CD4-positive, CD25-positive, alpha-beta regulatory T cell (primary cell): ENCODE measurements at places on chromosomes 13 and 19. TPM values are rescaled to one million over a fixed set of nuclear protein-coding genes. Genes with fewer than 3 reads are reported as not detected.
A peak's percentile ranks its signal among the peaks of the same experiment; 100 is the strongest.

DNA sequence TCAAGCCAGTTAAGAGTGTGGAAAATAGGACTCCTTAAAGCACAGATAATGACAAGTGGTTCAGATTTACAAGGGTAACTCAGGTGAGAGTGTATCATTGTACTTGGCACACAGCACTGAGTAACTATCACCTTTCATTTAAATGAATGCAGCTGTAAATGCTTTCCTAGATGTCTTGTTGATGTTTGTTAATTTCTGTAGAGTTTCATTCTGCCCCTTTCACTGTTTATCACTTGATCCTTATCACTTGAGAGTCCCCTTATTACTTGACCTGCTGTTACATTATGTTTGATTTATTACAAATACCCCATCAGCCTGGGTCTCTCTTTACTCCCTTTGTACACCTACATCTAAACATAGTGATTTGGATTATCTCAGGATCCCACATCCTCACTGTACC lies 38.1 kb upstream of the ZNF527 start:
- H3K27me3 ChIP-seq: no peaks in the 10 kb centered on the region
- peaks cover 22% of the 10 kb centered on the region for H3K4me1 ChIP-seq
- no peak overlapping the region for H3K4me3 ChIP-seq
- no peak for DNase-seq
- H3K36me3 ChIP-seq: peaks cover 14% of the 10 kb centered on the region
- no peak overlapping the region for H3K27ac ChIP-seq

The ZNF66 gene
- 7.4 TPM for total RNA-seq

- H3K27ac ChIP-seq: peak overlapping the region; percentile 96
- H3K27me3 ChIP-seq: no peaks in the 10 kb centered on the region
- H3K4me3 ChIP-seq: no peak overlapping the region
- DNase-seq: no peak
- H3K4me1 ChIP-seq: peaks cover 58% of the 10 kb centered on the region
Measured at GRCh38 chr19:1066251-1066747, 668 bp upstream of the ARHGAP45 start.

The RNF113B gene
- not detected for total RNA-seq

The ZNF880 gene
- total RNA-seq: 17.9 TPM

DNA sequence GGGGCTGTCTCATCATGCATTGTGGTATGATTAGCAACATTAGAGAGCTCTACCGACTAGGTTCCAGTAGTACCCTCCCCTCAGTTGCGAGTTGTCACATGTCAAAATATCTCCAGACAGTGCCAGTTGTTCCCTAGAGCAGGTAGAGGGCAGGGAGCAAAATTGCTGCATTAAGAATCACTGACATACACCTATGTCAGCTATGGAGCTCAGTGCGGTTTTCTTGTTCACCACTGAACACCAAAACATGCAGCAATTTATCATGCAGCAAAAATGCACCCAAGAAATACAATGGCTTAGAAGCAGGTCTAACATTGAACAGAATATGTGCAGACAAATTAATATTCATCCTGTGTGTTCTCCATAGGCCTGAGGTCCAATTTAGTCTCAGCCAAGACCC lies 186.9 kb upstream of the STARD13 start:
- no peaks in the 10 kb centered on the region for H3K36me3 ChIP-seq
- no peak overlapping the region for H3K27ac ChIP-seq
- no peak overlapping the region for H3K4me3 ChIP-seq

DNA sequence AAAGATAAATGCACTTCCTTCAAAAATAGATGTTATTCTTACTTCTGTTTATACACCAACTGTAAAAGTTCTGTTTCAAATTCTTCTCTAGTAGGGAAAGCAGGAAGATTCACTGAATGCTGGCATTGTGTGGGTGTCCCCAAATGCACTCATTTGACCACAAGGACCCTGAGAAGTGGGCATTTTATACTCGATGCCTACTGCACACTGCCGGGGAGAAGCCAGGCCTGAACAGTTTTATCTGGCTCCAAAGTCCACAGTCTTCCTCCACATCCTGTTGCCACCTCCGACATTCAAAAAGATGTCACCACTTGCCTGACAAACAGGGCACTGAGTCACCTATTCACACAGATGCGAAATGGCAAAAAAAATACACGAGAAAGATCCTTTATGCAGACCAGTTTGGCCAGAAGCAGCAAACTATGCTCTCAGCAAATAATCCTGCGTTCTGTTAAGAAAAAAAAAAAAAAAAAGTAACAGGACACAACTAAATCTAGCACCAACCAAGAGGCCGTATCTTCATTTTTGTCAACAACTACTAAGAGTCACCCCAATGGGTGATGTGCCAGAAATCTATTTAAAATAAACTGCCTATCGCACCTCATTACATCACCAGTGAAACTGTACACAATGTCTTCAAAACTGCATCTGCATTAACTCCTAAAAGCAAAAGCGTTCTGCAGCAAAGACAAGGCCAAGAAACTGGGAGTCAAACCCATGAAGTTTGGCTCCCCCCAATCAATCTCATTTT lies 6.2 kb downstream of the ZC3H4 start:
- peak; percentile 68 for DNase-seq
- H3K4me1 ChIP-seq: peaks cover 72% of the 10 kb centered on the region
- H3K36me3 ChIP-seq: peaks cover 5% of the 10 kb centered on the region
- peak overlapping the region; percentile 99 for H3K4me3 ChIP-seq
- peak overlapping the region; percentile 100 for H3K27ac ChIP-seq

DNA sequence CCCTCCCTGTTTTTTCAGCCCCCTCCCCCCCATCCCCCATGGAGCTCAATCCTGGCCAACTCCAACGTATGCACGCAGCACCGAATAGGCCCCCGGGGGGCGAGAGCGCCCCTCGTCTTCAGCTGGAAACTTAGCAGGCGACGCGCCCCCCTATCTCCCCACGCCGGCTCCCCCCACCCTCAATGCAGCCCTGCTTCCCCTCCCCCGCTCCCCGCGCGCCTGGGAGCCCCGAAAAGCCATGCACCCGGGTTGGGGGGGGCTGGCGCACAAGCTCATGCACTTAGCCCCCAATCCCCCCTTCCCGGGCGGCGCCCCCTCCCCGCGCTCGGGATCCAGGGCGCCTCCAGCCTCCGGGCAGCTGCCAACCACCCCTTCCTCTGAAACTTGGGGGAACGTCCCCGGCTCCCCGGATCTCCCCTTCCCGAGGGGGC lies 508 bp downstream of the ZBTB7A start:
- H3K36me3 ChIP-seq: peaks cover 8% of the 10 kb centered on the region
- H3K4me3 ChIP-seq: no peak overlapping the region
- no peaks in the 10 kb centered on the region for H3K27me3 ChIP-seq
- H3K27ac ChIP-seq: peak overlapping the region; percentile 90
- DNase-seq: no peak

GRCh38 chr13:110517505-110518225 lies 43.9 kb downstream of the RAB20 start:
- no peak overlapping the region for H3K4me3 ChIP-seq
- no peak overlapping the region for H3K27ac ChIP-seq
- H3K36me3 ChIP-seq: no peaks in the 10 kb centered on the region
- DNase-seq: no peak

DNA sequence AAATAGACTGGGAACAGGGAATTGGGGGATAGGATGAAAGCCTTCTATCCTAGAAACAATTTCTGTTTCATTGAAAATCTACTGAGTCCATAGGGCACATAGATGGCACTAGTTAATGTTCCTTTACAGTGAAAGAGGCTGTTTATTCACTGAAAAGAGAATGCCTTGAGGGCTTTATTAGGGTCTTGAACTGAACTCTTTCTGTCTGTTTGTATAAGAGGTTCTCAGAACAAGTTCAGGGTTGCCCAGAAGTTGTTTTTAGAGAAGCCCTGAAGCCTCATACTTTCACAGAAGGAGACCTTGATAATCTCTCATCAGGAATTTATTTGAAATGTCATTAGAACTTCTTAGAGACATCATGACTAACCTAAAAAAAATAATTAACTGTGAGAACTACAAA lies 43.9 kb downstream of the ENOX1 start:
- no peaks in the 10 kb centered on the region for H3K27me3 ChIP-seq
- no peaks in the 10 kb centered on the region for H3K4me1 ChIP-seq
- DNase-seq: no peak
- no peaks in the 10 kb centered on the region for H3K36me3 ChIP-seq
- H3K4me3 ChIP-seq: no peak overlapping the region

DNA sequence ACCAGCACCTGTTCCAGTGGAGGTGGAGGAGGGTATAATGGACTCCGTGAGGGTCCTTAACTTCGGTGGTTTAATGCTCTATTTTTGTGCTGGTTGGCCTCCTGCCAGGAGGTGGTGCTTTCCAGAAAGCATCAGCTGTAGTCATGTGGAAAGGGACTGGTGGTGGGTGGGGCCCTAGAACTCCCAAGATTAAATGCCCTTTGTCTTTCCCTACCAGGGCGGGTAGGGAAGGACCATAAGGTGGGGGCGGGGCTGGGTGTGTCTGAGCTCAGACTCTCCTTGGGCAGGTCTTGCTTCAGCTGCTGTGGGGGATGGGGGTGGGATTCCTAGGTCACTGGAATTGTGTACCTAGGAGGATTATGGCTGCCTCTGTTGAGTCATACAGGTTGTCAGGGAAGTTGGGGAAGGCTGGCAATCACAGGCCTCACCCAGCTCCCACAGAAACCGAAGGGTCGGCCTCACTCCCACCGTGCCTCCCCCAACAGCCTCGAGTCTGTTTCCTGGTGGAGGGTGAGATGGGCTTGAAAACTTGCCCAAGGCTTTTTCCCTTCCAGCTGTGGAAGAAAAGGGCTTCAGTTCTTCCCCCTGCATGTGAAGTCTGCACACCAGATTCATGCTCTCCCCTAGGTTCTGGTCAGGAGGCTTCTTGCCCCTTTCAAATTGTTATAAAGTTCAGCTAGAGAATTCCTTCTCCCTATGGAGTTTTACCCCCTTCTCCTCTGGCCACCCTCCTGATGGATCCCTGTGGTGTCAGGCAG lies 60.3 kb upstream of the CLDN10 start:
- H3K27ac ChIP-seq: no peak overlapping the region
- no peaks in the 10 kb centered on the region for H3K4me1 ChIP-seq
- H3K36me3 ChIP-seq: no peaks in the 10 kb centered on the region
- DNase-seq: no peak
- no peaks in the 10 kb centered on the region for H3K27me3 ChIP-seq
- H3K4me3 ChIP-seq: no peak overlapping the region

The RAP2A gene
- total RNA-seq: 24.0 TPM

The LGALS7B gene
- total RNA-seq: not detected

DNA sequence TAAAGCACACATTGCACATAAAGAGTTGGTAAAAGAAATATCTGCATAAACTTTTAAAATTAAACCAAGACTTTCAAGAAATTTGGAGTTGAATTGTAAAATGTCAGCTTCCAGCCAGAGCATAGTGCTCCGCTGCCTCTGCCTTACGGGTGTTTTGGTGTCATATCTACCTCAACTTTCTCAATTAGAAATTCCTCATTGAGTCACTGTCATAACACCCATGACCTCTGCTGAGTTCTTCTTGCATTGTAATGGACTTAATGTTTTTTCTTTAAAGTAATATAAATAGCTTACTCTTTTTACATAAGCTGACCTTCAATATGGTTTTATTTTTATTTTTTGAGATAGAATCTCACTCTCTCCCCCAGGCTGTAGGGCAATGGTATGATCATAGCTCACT lies 551.0 kb upstream of the NBEA start:
- H3K27ac ChIP-seq: no peak overlapping the region
- DNase-seq: no peak
- no peak overlapping the region for H3K4me3 ChIP-seq
- no peaks in the 10 kb centered on the region for H3K36me3 ChIP-seq
- H3K4me1 ChIP-seq: no peaks in the 10 kb centered on the region

GRCh38 chr13:24159357-24159756 lies 1.2 kb upstream of the SPATA13 start:
- peaks cover 29% of the 10 kb centered on the region for H3K4me1 ChIP-seq
- no peak overlapping the region for H3K4me3 ChIP-seq
- H3K27me3 ChIP-seq: no peaks in the 10 kb centered on the region

DNA sequence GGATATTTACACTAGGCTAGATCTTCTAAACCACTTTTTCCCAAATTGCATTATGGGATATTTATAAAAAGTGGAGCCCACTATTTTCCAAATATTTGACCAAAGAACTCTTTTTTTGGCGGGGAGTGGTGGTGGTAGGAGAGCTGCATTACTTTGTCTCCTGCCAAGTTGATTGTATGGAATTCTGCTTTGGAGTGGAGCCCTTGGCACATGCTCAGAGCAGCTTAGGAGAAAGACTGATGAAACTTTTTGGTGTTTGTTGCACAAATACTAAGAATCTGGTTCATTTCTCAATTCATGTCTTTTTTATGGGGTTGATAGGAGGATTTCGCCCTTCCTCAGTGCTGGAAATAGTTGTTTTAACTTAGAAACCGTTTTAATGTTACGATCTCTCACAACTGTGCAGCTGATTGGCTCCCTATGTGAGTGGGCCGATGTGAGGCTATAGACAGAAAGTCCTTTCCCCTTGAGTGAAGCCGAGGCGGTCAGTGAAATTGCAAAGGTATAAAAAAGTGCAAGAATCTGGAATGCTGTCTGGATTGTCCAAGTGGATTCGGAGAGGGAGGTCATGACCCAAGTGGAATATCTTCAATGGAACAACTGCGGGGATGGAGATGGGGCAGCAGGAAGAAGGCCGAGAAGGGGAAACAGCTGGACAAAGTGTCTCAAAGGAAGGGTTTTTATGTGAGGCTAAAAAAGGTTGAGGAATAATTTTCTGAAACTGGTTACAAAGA lies 415.9 kb downstream of the FGF9 start:
- no peak overlapping the region for H3K27ac ChIP-seq
- DNase-seq: no peak
- no peaks in the 10 kb centered on the region for H3K27me3 ChIP-seq
- H3K4me1 ChIP-seq: peaks cover 5% of the 10 kb centered on the region

DNA sequence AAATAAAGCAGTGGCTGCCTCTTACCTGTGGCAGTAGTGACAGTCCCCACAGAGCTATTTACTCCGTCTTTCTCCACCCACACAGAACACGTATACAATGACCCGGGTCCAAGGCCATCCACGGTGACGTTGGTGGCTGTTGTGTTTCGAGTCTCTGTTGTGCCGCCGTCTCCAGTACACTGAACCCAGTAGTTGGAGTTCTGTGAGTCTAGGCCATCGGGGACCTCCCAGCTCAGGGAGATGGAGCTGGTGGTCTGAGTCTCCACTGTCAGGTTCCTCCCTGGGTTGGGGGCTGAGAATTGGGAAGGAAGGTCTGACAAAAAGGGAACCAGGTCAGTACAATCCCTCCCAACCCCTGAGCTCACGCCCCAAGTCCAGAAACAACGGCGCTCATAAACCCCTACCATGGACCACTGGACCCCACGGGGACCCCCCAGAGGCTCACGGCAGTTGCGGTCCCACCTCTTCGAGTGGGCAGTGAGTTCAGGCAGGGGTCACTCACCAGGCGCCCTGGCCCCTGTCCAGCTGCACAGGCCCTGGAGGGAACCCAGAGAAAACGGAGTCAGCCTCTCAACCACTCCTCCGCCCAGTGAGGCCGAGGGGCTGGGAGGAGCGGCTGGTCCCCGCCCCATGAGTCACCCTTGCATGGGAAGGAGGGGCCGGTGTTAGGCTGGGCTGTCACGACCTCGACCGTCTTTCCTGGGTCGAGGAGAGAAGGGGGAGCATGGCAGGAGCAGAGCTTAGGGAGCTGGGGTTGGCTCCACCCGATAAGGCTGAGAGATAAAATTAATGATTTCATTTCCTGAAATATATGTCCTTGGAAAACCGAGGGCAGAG lies 2.4 kb downstream of the PTPRH start:
- no peak overlapping the region for H3K27ac ChIP-seq
- H3K36me3 ChIP-seq: no peaks in the 10 kb centered on the region
- peak; percentile 25 for DNase-seq
- H3K4me1 ChIP-seq: no peaks in the 10 kb centered on the region

The IGFL1 gene
- not detected for total RNA-seq

The ZNF546 gene
- 2.3 TPM for total RNA-seq

The LENG9 gene
- 3.9 TPM for total RNA-seq

GRCh38 chr19:54792814-54793213 lies 10.6 kb upstream of the KIR2DL4 start:
- no peaks in the 10 kb centered on the region for H3K4me1 ChIP-seq
- H3K27ac ChIP-seq: no peak overlapping the region
- H3K27me3 ChIP-seq: peaks cover 9% of the 10 kb centered on the region
- H3K36me3 ChIP-seq: no peaks in the 10 kb centered on the region
- DNase-seq: no peak
- peak overlapping the region; percentile 83 for H3K4me3 ChIP-seq
